ENCODE measurements at places on chromosomes 4 and X.

- peak; percentile 11 for DNase-seq
Measured at GRCh38 chrX:152989292-152989658, 4.6 kb downstream of the PNMA5 start.

DNA sequence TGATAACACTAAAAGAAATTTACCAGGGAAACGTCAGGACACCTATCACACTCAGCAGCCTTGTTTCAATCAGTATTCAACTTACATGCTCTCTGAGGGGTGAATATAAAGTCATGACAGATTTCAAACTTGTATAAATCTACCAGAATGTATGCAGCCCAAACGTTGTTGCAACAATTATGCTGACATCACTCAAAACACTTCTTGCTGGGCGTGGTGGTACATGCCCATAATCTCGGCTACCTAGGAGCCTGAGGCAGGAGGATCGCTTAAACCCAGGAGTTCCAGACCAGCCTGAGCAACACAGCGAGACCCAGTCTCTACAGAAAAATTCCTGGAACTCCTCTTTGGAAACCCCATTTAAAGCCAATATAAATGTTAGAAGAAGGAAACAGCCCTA lies 266.6 kb upstream of the GPC4 start:
- no peak for DNase-seq

- no peak for DNase-seq
Measured at GRCh38 chr4:160592258-160592657, 1489.4 kb downstream of the RAPGEF2 start.

DNA sequence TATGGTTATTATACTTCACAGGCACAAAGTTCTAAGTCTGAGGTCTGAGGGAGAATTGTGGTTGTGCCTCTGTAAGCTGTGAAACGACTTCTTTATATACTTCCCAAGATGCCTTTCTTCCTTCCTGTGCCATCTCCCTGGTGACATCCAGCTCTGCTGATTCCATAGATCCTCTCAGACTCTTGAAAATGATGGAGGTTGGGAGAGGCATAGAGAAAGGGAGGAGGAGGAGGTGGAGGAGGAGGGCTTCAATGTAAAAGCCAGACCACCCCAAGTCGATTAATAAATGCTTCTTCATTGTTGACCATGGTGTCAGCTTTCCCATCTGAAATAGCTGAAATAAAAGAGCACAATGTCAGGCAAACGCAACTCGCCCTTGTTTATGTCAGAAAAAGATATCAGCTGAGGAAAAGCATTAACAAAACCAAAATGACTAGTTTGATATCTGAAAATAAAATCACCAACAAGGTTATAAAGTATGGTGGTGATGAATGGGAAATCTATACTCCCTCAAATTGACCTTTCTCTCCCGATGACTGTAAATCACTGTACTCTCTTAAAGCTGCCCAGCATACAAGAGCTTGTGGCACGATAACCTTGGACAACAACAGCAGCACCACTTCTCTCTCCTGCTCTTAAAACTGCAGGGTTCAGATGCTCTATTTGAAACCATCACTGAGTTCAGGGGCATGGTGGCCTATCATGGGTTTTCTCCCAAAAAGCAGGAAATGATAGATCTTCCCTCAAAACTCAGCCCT lies 230.4 kb upstream of the GALNT7 start:
- DNase-seq: no peak

- DNase-seq: no peak
Measured at GRCh38 chr4:111879539-111879938, 265.7 kb upstream of the FAM241A start.

- no peak for DNase-seq
Measured at GRCh38 chrX:21939906-21940305, 603 bp upstream of the SMS start.

DNA sequence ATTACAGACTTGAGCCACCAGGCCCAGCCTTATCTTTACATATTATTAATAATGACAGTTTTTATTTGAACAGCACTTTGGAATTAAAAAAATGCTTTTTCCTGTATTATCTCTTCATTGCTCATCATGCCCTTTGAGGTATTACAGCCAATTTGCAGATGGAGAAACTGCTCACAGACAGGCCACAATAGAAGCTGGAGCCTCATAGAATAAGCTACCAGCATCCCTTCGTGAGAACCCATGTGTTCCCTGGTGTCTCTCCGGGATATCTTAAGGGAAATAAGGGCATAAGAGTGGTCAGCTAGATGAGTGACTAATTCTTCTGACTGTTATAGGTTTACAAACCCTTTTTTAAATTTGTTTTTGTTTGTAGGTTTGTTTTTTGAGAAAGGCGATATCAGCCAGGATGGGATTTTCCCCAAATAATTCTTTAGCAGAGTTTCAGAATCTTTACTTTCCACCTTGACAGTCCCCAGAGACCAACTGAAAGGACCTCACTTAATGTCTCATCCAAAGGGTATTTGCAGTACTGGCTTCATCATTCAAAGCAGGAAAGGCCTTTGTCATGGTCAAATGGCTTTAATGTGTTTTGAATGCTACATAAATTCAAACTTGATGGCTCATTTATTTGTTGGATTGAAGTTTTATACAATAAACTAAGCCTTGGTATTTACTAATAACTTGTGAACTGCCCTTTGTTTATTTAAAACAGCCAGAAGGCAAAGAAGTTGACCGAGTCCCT lies 48.0 kb upstream of the SOD3 start:
- DNase-seq: no peak

GRCh38 chrX:32954125-32954524 lies 257.2 kb downstream of the DMD start:
- DNase-seq: no peak

DNA sequence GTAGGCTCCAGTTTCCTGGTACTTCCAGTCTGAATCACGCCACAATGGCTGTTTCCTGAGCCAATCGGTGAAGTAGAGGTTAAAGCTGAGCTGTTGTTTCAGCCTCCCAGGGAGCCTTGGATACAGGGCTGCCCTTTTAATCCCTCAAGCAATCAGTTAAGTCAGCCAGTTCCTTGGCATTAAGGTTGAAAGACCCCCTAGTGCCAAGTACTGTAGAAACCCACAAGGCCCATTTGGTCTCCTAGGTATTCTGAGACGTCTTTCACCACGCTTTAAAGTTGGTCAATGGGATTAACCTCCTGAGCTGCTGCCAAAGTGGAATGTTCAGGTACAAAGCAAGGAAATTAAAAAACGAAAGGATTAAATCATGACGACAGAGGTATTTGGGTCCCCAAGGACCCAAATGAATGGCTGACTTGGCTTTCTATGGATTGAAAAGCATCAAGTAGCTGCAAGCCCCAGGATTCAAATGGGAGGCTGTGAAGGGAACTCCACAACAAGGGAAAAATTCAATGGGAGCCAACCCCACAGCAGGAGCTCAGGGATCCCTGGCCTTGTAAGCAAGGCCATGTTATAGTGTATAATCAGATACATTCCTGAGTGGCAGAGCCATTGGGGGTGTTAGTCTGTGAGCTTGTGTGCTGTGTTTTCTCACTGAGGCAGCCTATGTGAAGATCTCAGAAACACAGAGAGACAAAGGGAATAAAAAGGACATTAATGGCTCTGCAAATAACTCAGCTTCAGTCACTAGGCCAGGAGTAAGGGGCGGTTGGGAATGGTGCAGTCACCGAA lies 86.0 kb downstream of the ATG4A start:
- DNase-seq: no peak

DNA sequence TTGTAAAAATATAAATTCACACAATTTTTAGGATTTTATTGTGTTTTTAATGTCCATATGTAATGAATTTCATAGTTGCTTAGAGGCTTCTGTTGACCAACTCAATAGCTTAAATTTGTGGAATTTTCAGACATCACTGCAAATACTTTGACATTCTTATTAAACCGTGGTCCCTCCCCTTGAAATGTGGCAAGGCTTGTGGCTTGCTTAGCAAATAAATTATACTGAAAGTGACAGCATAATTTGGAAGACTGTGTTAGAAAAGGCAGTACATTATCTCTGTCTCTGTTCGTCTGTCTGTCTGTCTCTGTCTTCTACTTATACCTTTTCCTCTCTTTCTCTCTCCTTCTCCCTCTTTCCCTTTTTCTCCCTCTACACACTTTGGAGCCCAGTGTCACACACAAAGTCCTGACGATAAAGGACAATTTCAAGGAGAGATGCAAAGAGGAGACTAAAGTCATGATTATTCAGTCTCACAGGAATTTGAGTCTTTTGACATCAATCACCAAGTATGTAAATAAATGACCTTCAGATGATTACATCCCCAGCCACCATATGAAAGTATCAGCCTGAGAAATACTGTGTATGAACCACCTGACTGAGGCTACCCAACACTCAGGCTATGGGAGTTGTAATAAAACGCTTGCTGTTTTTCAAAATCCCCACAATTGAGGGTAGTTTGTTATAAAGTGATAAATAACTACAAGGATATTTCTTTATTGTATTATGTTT lies 21.0 kb upstream of the UGT2B7 start:
- no peak for DNase-seq

- no peak for DNase-seq
Measured at GRCh38 chr4:88110826-88111225, 47.6 kb downstream of the ABCG2 start.

- peak; percentile 27 for DNase-seq
Measured at GRCh38 chrX:76148041-76148665, 24.7 kb upstream of the PBDC1 start.

DNA sequence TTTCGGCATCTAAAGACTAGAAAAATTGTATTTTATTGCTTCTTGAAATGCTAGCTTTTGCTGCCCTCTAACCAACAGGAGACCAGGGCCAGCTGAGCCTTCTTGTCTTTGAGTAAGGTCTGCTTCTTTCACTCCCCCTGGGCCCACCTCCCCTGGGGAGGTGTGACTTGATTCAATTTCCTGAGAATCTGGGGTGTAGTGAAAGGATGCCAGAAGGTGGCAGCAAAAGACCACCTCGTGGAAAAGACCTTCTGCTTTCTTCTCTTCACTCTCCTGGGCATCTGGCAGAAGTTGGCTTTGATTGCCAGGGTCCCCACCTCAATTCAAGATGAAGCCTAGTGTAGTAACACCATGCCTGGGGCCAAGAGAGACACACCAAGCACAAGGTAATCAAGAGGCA lies 96.5 kb upstream of the MAOA start:
- DNase-seq: peak; percentile 36

- DNase-seq: no peak
Measured at GRCh38 chrX:136310411-136310810, 9.6 kb downstream of the ADGRG4 start.

DNA sequence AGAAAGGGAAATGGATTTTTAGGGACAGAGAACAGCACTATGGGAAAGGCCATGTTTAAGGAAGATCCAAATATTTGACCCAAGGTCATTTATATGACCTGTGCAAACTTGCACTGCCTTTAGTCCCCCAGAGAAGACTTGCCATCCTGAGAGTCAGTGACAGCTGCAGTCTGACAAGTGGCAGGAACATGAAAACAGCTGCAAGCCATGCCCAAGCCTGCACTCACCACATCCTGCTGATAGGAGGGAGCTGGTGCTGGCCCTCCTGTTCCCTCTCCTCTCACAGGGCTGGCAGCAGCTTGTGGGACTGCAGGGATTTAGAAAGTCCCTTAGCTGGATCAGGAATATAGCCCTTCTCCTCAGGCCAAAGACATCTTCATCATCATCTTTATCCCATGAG lies 187.7 kb downstream of the RAP1GDS1 start:
- DNase-seq: peak; percentile 9

- no peak for DNase-seq
Measured at GRCh38 chr4:187212446-187213080, 488.9 kb upstream of the FAT1 start.

- no peak for DNase-seq
Measured at GRCh38 chrX:151183912-151184565, 7.7 kb downstream of the GPR50 start.

DNA sequence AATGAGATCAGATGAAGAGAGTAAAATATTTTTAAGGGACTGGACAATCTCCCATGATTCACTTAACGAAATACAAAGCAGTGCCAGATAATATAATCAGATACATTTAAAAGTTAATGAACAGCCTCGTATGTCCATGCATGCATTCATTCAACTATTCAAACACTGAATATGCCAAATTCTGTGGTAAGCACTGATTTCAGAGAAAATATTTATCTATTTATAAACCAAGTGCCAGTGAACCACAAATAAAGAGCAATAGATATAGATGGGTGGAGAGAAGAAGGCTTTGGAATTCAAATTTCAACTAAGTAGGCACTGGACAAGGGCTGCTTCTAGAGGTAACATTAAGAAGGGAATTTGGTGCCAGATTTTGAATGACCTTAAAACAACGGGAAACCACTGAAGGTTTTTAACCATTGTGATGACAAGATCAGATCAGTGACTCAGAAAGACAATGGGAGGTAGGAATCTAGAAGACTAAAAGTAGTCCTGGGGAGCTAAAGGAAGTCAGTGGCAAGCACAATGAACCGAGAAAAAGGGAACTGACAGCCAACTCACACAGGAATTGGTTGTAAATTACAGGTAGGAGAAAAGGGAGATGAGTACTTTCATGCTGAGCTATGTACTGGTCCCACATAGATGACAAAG lies 14.2 kb downstream of the ELOVL6 start:
- DNase-seq: no peak

GRCh38 chrX:38571058-38571457 lies 9.7 kb downstream of the TSPAN7 start:
- DNase-seq: no peak

DNA sequence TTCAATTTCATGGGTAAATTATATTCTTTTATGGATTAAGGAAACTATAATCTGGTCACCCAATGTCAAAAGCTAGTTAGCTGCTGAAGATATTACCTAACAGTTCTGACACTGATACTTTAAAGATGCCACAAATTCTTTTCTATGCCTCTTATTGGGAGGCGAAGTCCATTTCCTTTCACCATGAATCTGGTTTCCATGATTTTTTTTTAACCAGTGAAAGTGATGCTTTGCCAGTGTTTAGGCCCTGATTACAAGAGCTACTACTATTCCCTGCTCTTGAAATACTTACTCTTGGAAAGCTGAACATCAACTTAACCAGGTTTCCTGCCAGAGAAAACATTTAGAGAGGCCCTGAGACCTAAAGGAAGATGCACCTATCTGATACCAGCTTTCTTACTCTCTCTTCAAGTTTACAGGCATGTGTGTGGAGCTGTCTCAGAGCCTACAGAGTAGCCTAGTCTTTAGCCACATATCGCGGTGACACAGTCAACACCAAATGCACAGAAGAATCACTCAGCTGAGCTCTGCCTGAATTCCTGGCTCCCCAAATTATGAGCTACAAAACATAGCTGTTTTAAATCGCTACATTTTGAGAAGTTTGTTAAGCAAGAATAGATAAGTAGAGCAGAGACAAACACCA lies 1280.8 kb downstream of the PCDH7 start:
- no peak for DNase-seq

GRCh38 chrX:81537723-81538122 lies 335.8 kb downstream of the SH3BGRL start:
- no peak for DNase-seq

DNA sequence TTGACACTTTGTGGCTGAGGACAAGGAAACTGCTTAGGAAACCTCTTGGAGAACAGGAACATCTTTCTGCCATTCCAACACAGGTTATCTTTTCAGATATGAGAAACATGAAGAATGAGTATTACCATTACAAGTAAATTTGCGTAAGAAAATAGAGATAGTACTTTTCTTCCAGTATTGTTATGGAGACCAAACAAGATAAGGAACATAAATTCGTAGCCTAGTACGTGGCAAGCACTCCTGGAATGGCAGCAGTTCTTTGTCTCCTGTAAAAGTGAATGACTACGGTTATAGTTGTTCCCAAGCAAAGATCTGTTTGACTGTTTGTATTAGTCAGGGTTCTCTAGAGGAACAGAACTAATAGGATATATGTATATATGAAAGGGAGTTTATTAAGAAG lies 843.1 kb downstream of the STIM2 start:
- no peak for DNase-seq

GRCh38 chrX:41875142-41875541 lies 48.2 kb downstream of the CASK start:
- DNase-seq: no peak

GRCh38 chr4:165403637-165404036 lies 24.8 kb downstream of the CPE start:
- no peak for DNase-seq

Measured in CD4-positive, alpha-beta T cell treated with Interferon alpha-2 for 1 hour (primary cell).